Mucosa of gallbladder (tissue), 1 donor: ENCODE measurements at places on chromosomes 5 and 9. TPM values are rescaled to one million over a fixed set of nuclear protein-coding genes. Genes with fewer than 3 reads are reported as not detected.

GRCh38 chr9:129005336-129005997, 22.7 kb downstream of the SH3GLB2 start:
- no peak for DNase-seq

DNA sequence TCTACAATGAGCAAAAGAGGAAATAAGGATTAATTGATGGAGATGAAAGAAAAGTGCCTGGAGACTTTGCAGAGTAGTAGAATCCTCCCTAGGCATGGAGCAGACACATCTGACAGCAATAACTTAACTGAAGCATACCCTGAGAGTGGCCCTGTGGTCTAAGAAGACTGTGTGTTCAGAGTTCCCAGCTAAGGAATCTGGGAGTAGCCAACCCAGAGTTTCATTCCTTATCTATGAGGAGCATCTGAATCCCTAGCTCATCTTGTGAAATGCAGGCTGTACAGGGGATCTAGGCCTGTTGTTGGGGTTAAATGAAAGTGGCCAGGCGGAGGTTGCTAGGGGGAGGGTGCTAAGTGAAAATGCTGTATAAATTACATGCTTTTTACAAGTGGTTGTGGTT, 233.1 kb upstream of the FBXL7 start:
- no peak for DNase-seq

DNA sequence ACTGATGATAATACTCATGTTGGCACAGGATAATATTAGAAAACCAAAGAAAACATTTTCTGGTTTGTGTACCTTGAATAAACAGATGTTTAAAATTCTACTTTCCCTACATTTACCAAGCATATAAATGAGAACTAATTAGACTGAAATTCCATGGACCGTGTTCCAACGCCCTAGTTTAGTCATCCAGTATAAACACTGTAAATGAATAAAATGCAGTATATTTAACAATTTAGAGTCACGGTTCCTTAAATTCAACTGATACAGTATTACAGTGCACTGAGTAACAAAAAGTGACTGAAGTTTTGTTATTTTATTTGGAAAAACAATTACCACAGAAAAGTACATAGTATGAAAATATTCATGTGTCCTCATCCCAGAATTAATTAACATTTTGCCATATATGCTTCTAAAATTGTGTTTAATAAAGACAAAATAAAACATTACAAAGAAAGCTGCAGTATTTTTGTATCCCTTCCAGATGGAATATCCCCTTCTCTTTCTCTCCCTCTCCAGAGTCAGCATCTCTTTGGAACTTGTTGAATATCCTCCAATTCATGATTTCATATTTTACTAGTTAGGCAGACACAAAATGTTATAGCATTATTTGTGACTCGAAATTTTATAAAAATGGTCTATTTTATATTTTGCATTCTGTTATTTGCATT, 112.5 kb downstream of the HMHB1 start:
- DNase-seq: no peak

GRCh38 chr9:22986556-22986955, 539.9 kb downstream of the DMRTA1 start:
- no peak for DNase-seq

DNA sequence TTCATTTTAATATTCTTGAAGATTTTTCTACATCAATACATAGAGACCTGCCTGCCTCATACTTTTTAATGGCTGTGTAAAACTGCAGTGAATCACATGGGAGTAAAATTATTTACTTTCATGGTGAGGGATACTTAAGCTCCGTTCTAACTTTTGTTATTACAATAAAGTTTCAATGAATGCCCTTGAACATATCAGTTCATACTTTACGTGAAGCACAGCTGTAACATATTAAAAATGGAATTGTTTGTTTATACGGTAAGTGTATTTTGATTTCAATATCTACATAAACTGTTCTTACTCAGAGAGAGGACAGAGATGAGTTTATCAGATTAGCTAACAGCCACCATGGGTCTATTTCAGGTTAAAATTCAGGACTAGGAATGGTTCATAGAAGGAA, 155.1 kb downstream of the NR3C1 start:
- no peak for DNase-seq

DNA sequence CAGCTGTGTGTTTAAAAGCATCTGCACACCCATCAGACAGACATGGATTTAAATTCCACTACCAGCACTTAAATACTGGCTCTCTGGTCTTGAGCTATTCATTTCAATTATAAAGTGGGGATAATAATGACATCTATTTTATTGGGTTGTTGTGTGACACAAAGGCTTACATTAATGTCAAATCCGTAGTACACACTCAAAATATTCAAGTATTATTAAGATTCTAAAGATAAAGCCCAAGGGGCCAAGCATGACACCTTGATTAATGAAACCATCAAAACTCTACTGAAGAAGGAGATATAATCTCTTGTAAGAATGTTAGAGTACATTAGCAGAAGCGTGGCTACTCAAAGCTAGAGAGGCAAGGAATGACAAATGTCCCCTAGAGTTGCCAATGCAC, 743.0 kb downstream of the KCTD16 start:
- DNase-seq: no peak

- no peak for DNase-seq
Measured at GRCh38 chr9:731474-731873, 110.0 kb upstream of the DMRT1 start.

- no peak for DNase-seq
Measured at GRCh38 chr5:111142932-111143331, 50.8 kb downstream of the WDR36 start.

DNA sequence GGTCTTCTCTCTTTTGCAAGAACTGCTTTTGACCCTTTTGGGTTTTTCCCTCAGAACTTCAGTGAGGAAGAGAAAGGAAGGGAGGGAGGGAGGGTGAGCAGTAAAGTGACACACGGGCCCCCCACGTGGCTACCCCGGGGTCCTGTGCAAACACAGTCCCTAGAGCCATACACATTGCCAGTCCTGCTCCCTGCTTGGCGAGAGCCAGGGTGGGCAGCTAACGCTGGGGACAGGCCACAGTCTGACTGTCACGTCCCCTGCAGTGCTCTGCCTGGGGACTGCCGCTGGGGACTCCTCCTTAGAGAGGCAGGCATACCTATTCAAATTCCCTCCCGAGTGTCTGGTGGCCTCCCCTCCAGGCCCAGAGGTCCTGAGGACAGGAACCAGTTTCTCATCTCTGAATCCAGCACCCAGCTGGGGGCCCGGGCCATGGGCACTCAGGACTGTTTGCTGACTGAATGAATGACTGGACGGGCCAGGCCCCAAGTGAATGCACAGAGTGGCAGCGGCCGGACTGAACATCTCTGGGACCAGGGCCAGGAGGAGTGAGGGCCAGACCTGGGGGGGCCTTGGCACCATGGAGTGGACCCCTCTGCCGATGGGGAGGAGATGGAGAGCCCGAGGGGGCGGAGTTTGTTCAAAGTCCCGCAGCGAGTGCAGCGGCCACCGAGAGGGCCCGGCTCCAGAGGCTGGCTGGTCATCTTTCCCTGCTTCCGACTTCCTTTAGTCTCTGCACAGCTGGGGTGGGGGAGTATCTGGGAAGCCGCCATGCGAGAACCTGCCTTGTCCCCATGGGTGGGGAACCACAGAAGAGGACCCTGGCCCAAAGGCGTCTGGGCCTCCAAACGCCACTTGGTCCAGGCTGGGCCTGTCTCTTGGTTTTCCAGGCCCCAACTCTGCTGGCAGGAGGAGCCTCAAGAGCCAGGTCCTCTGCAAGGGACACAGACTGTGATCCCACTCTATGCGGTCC, 5.8 kb downstream of the CCDC187 start:
- DNase-seq: no peak

- no peak for DNase-seq
Measured at GRCh38 chr5:177604116-177604521, 4.2 kb downstream of the B4GALT7 start.

DNA sequence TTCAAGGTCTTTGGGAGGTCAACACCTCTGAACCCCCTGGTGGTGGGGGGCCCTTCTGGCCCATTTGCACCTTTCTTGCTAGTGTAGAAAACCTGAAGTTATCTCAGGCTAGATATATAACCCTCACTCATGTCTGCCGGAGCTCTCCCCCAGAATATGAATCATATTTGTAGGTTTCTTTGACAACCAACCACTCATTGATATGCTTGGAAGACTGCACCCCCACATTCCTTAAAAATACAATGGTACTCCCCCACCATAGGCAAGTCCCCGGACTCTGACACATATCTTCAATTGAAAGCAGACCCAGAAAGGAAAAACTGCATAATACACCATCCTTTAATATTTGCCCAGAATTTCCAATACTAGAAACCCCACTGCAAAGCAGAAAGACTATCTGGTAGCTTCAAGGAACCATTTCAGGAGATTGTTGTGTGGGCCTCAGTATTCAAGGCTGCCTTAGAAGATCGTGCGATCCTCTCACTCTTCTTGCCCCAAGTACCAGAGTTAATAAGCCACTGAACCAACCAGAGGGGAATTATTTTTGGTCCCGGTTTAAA, 978 bp upstream of the UBE2B start:
- DNase-seq: no peak

- DNase-seq: no peak
Measured at GRCh38 chr5:158856291-158856690, 243.4 kb downstream of the EBF1 start.

DNA sequence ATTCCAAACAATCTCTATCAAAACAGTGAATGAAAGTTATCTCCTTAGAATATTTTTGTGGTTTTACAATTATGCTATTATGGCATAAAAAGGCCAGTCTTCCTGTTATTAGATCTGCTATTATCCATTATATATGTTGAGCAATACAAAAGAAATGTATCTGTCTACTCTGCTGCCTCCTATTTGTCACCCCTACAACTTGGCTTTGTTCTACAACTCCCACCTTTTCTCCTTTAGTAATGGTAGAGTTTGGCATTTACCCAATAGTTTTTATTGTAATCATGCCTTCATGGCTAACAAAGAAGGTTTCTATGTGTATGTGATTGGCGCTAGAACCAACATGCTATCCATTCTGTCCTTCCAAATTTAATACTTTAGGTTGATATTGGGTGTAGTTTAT, 189.2 kb upstream of the PRDM9 start:
- no peak for DNase-seq

DNA sequence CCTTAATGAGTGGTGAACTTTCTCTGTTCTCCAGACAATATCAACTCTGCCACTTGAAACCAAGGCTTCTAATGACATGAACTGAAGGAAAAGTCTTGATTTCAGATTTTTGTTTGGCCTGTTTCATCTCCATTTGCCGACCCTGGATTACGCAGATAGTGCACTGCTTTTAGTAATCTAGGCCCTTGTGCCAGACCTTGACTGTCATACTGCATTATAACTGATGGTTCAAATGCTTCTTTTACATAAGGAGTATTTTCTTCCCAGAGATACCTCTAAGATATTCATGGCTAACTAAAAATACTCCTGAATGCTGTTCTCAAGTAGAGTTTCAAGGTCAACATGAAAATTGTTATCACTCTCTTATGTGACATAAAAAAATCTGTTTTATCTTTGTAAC, 238.7 kb upstream of the SEMA6A start:
- no peak for DNase-seq

GRCh38 chr5:135533794-135534193, 2.0 kb downstream of the NEUROG1 start:
- DNase-seq: no peak

DNA sequence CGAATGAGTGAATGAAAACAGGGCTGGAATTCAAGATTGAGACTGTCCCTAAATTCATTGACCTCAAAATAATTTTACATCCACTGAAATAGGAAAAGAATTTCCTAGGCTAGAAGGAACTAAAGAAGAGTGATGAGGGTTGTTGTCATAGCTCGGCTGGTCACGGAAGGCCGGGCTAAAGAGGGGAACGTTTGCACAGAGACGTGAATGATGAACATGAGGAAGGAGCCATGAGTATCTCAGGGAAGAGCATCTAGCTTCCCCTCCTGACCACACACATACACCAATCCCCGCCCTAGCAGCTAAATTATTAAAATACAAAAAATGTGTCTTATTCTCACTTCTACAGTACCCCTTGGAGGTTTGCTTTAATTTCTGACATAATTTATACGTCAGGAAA, 124.4 kb upstream of the ABCA1 start:
- DNase-seq: no peak

GRCh38 chr5:170225326-170226128, 7.3 kb upstream of the C5orf58 start:
- DNase-seq: peak; percentile 81

GRCh38 chr9:23307731-23308513, 518.1 kb downstream of the ELAVL2 start:
- DNase-seq: no peak

DNA sequence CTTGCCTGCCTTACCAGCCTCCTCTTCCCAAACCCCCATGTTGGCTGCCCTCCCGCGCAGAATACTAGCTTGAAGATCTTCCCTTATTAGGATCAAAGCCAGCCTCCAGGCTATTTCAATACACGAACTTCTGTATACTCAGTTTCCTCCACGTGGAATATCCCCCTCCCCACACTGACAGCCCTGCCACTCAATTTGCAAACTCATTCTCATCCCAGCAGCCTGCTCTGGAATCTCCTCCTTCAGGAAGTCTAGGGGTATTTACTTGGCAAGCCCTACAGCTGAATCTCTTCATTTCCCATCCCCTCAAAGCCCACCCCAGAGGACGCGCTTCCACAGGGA, 157.0 kb upstream of the SMIM23 start:
- no peak for DNase-seq

DNA sequence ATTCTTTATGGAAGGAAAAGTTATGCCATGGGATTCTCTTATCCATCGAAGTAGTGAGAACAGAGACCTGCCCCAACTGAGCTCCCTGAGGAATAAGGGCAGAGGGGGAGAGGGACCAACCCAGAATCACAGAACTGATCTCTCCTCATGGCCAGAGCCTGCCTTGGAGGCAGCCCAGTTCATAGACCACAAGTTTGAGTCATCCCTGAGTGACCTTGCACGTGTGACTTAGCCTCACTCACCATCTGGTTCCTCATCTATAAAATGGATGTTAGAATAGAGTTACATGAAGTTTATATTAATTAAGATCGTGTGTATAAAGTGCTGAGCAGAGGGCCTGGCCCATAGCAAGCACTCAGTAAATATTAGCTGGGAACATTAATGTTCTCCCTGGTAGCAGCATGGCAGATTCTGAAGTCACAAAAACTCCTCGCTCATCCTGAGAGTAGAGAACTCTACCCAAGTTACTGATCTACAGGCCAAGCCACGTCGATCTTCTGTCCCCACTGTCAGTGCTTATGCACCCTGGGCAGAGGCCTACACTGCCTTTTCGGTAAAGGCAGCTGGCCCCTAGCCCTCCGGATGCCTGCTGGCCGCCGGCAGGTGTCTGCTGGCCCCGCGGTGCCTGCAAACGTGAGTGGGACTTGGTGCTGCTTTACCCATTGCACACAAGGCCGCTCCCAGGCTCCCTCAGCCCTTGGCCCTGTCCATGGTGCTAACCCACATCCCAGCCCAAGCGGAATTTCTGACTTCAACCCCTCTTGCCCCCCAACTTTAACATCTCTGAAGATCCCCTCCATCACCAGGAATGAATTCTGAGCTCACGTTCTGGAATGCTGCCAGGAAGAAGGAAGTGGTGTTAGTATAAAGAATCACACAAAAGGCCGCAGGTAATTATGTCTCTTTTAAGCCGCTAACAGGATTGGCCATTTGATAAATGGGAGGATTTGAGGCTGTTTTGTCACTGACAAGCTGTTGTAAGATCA, 61.1 kb upstream of the ARAP3 start:
- DNase-seq: peak; percentile 22

Gene C5orf52
- not detected for total RNA-seq

Gene EDIL3
- 60.1 TPM for total RNA-seq

Gene SMIM27
- 13.0 TPM for total RNA-seq

Gene FBXL7
- total RNA-seq: 12.1 TPM

Gene LAMC3
- total RNA-seq: 14.2 TPM

Gene PCDHGC5
- 2.0 TPM for total RNA-seq

Gene GABRA1
- not detected for total RNA-seq
